ENCODE measurements at places on chromosomes 7 and 10. TPM values are rescaled to one million over a fixed set of nuclear protein-coding genes. Genes with fewer than 3 reads are reported as not detected.

The ZNF862 gene
- 8.5 TPM for total RNA-seq

- DNase-seq = no peak
Observed at GRCh38 chr10:129039406-129040370, 427.4 kb upstream of the MGMT start.

The GIMAP8 gene
- 0.15 TPM for total RNA-seq

The ODAD2 gene
- 20.4 TPM for total RNA-seq

- DNase-seq = no peak
Observed at GRCh38 chr7:131943211-131943610, 386.8 kb upstream of the PODXL start.

DNA sequence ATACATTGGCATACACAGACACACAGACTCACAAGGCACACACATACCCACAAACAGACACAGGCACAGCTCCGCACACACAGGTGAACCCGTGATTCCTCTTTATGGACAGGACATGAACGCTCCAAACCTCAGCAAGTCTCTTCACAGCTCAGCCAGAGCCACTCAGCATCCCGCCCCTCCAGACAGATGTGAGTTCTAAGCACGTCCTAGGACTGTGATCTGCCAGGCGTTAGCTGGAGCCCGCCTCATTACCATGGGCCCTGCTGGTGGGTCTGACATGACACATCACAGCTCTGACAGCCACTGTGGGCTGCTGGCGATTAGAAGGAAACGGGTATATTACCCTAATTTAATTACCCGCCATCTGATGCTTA, 176.7 kb upstream of the PPP2R2D start:
- no peak for DNase-seq

DNA sequence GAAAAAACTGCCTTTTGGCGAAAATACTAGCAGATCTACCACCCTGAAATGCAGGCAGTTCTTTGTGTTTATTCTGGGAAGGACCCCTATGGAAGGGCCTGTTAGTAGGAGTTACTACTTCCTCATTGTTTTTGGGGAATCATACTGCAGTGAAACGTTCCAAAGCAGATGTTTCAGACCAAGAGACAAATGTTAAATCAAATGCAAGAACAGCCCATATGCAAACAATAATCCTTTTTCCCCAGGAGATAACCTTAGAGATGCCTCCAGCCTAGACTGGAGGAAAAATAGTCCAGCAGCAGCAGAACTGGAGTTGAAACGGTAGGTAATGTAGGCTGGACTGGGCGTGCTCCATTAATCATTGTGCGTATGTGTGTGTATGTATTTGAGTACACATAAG, 65.9 kb upstream of the VWDE start:
- DNase-seq = no peak

DNA sequence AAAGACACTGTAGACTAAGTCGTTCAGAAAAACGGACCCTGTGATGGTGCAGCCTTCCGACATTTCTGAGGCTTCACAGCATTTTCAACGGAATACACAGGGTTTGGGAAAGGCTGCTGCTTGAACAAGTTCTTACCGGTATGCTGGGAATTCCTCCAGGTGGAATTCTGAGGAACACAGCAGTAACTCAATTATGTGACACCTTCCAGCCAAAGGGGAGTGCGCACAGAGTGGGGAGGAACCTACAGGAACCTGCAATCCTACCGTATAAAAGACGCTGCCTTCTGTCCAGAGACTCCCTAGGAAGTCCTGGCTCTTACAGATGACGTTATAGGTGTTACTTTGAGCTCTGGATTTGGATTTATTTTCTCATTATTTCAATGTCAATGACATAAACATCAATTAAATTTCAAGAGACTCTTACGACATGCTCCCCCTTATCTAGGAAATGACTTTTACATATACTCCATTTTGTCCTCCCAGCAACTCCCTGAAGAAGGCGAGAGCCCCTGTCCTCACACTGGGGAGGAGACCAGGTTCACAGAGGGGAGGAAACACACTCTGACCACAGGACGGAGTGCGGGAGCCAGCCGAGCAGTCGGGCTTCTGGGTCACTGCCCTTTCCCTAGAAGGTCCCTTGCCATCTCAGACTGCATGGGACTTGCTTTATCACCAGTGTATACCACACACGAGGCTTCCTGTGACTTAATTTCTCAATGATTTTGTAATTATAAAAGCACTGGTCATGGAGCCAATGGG, 27.9 kb downstream of the VIPR2 start:
- no peak for DNase-seq

The FIS1 gene
- 114 TPM for total RNA-seq

DNA sequence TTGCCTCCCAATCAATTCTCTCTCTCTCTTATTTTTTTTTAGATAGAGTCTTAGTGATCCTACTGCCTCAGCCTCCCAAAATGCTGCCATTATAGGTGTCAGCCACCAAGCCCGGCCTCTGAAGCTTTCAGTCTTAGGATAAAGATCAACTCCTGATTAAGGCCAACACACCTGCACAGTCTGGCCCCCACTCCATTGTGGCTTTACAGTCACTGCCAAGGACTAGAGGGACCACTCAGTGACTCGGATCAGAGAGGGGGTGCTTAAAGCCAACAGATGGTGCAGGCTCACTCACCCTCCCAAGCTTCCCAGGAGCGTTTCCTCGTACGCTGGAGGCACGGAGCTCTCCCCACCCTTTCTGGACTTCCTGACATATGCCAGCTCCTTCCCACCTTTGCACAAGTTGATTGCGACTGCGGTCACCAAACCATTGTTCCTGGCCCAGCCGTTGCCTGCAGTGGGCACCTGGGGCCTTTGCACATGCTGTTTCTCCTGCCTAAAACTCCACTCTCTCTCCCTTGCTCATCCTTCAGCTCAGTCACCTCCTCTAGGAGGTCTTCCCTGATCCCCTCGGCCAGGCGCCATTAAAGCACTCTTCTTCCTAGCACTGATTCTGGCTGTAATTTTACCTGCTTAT, 1.7 kb upstream of the CDH23 start:
- DNase-seq = no peak

GRCh38 chr7:77699056-77699455, 2.8 kb downstream of the RSBN1L start:
- no peak for DNase-seq

DNA sequence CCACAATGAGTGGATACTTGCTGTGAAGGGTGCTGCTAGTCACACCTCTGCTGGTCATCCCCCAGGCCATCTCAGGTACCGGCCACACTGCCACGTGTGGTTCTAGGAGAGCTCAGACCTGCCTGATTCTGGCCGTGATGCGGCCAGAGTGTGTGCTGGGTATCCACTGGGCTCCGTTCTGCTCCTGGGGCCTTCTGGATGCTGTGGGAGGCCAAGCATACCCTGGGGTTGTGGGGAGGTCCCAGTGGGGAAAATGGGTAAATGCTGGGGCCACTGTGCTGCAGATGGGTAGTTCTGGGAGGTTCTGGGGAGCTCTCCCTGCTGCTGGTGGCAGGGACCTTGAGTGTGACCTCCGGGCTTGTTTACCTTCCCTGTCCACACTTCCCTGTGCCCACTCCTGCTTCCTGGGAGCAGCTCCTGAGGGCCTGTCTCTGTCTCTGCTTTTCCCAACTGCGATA, 318.4 kb downstream of the GLRX3 start:
- no peak for DNase-seq

DNA sequence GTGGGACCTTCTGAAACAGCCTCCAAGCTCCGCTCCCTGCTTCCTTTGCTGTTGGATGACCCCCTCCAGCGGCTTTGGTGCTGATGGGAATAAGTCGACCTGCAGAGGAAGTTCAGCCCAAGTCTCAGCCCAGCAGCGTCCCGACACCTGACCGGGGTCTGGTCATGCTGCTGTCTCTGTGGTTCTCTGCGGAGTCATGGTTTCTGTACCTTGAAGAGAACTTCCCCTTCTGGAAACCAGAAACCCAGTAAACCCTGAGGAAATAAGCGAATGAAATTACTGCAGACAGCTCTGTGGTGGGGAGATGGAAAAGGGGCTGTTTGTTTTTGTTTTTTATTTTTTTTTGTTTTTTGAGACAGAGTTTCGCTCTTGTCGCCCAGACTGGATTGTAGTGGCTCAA, 18.3 kb upstream of the ZNF12 start:
- no peak for DNase-seq

DNA sequence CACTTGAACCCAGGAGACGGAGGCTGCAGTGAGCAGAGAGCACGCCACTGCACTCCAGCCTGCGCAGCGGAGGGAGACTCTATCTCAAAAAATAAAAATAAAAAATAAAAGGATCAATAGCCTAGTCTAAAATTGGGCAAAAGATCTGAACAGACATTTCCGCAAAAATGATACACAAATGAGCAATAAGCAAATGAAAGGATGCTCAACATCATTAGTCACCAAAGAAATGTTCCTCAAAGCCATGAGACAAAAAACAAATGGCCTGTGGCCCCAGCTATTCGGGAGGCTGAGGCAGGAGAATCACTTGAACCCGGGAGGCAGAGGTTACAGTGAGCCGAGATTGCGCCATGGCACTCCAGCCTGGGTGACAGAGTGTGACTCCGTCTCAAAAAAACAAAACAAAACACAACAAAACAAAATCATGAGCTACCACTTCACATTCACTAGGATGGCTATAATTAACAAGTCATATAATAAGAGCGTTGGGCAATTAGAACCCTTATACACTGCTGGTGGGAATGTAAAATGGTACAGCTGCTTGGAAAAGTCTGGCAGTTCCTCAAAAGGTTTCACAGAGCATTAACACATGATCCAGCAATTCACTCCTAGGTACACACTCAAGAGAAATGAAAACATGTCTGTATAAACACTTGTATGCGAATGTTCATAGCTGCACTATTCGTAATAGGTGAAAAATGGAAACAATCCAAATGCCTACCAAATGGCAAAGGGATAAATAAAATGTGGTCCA, 3.1 kb downstream of the DAGLB start:
- DNase-seq = no peak

The CHN2 gene
- total RNA-seq = 2.1 TPM

DNA sequence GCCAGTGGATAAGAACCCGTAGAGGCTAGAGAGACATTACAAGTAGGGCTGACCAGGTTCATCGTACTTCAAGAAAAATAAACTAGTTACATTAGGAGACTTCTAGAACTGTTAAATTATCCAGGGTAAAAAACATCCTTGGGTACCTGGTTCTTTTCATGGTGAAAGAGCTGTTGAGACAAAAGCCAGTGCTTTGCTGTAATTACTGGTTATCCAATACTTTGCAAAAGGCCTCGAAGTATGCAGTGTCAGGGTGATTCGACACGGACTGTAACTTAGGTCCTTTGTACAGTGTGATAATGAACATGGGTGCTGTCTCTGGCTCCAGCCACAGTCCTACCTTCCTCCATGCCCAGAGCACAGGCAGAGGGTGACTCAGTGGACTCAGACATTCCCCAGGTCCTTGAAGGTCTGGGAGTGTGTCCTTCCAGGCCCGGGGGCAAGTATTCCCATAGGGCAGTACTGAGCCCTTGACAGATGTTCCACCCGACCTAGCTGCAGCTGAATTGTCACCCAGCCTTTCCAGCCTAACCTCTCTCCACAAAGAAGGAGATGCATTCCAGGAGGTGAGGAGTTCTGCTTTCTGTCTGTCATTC, 123.6 kb upstream of the TMEM72 start:
- DNase-seq = no peak

DNA sequence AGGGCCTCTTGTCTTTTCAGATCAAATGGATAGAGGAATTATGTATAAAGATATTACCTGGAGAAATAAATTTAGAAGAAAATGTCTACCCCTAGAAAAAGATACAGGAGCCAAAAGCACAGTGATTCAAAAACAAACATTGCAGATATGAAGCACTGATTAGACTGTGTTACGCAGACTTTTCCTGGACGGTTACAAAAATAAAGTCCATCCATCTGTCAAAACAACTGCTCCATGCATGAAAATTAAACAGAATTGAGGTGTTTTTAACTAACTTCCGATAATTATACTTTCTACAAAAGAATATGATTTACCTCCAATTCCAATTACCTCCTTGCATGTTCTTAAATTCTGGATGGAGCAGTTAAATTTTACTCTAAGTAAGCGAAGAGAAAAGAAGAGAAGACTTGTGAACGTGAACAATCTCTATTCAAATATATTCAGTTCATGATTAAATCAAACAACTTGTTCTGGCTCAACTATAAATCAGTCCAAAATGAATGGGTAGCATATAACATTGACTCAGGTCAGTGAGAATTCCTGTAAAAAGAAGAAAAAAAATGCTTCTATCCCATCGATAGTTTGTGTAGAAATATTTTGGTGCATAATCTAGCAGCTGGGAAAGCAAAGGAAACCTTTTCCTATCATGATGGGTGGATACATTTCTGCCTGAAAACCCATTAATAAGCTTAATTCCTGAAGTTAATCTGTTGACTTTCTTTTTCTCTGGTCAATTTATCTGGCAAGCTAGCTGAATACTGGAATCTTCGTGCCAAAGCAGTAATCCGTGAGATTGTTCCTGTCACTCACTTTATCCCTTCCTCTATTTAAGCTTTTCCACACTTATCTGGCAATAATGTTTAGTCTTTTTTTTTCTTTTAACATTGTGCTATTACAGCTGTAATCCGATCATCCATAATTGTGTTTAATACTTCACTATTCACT, 80.4 kb downstream of the SEMA3A start:
- no peak for DNase-seq

The ENO4 gene
- total RNA-seq = 0.22 TPM

The UROS gene
- 63.9 TPM for total RNA-seq

The ETV1 gene
- total RNA-seq = 23.3 TPM

GRCh38 chr7:95631527-95631926, 35.2 kb upstream of the PDK4 start:
- no peak for DNase-seq

The SFTPA1 gene
- 6.5 TPM for total RNA-seq

GRCh38 chr10:73485320-73485719, 10.5 kb downstream of the PPP3CB start:
- DNase-seq = no peak

The VIM gene
- 7.2 TPM for total RNA-seq

The YKT6 gene
- total RNA-seq = 84.8 TPM

- peak; percentile 6 for DNase-seq
Observed at GRCh38 chr7:2632733-2633537, 1.1 kb downstream of the TTYH3 start.

- DNase-seq = peak; percentile 57
Observed at GRCh38 chr7:151459726-151460473, 20.0 kb upstream of the CRYGN start.

GRCh38 chr10:17452060-17452841, 2.1 kb downstream of the ST8SIA6 start:
- DNase-seq = no peak

The TAF3 gene
- total RNA-seq = 8.0 TPM

The LIPJ gene
- not detected for total RNA-seq

- DNase-seq = no peak
Observed at GRCh38 chr7:66927348-66927948, 6.4 kb downstream of the TMEM248 start.

All from HCT116 (cell line).